Posterior cingulate gyrus (tissue), 11 donors: ENCODE measurements at places on chromosomes 1 and 21.

DNA sequence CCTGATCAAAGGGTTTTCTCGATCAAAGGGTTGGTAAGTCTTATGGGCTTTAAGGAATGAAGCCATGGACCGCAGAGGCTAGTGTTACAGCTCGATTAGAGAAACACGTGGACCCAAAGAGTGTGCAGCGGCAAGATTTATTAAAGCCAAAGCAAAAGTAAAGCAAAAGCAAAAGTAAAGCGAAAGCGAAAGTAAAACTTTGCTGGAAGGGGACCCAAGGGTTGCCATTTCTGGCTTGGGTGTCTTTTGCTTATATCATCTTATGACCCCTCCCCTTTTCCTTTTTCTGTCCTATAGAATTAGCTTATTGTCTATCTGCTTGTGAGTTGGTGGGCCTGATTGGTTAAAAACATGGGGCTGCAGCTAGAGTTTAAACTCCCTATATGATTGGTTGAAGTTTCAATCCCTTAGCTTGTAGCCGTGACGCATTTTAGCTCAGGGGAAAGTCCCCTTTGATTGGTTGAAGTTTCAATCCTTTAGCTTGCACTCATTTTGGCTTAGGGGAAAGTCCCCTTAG lies 957.0 kb downstream of the AMY1C start:
- DNase-seq: no peak

- no peak for DNase-seq
Observed at GRCh38 chr1:28871631-28872401, 42.6 kb upstream of the EPB41 start.

GRCh38 chr21:37071561-37072273 lies 1.2 kb downstream of the PIGP start:
- DNase-seq: no peak

- DNase-seq: no peak
Observed at GRCh38 chr1:175470591-175470990, 272.8 kb downstream of the TNR start.

DNA sequence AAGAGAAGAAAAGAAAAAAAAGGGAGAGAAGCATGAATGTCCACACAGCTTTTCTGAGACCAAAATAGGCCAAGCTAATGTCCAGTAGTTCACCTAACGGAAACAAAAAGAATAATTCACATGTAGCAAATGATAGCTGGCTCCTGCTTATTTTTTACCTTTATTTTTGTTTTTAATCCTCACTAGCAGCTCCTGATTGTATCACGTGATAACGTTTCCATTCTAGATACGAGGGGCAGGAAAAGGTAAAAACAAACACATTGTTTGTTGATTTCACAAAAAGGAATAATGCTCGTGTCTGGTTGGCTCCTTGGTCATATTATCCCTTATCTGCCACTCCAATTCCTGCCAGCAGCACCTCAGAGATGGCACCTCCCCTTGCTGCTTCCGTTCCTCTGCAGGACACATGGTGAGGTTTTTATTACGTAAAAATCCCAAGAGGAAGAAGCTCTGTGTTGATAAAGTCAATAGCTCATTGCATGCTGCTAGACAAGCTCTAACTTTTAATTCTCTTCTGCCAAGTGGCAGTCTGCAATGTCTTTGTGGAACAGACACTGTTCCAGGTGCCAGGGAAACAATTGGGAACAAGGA lies 201.7 kb downstream of the CRB1 start:
- DNase-seq: no peak

- no peak for DNase-seq
Observed at GRCh38 chr1:183783767-183784637, 20.9 kb upstream of the RGL1 start.

- peak; percentile 66 for DNase-seq
Observed at GRCh38 chr1:34272152-34272551, 95.4 kb downstream of the C1orf94 start.

GRCh38 chr1:31980835-31981455 lies 32.7 kb upstream of the KHDRBS1 start:
- DNase-seq: no peak

- no peak for DNase-seq
Observed at GRCh38 chr1:47659146-47659545, 221.3 kb downstream of the FOXD2 start.

DNA sequence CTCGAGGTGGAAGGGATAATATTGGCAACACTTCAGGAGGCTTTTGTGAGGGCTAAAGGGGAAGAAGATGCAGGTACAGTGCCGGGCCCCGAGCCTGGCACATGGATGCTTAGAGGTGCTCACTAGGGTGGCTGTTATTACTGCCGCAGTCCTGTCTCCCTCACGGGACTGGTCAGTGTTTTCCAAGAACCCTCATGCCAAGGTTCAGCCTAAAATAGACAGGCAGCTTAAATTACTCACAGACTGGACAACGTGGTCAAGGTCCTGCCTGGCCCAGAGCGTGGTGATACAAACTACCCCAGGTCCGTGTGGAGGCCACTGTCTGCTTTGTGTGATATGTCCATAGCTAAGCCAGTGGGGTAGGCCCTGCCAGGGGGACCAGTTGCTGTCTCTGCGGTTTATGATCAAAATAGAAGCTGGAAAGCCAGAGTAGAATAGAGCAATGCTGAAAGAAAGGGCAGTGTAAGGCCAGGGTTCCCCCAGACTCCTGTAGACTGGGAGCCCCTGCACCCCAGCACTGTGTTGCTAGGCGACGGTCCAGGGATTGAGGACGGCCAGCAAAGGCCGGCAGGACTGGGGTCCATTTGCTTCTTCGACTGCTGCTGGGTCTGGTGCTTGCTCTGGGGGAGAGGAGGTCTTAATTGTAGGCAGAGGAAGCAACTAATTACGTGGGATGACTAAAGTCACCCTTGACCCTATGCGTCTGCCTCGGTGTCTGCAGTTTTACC lies 36.1 kb downstream of the ELAPOR1 start:
- no peak for DNase-seq

- no peak for DNase-seq
Observed at GRCh38 chr1:5688081-5689077, 303.8 kb downstream of the NPHP4 start.

DNA sequence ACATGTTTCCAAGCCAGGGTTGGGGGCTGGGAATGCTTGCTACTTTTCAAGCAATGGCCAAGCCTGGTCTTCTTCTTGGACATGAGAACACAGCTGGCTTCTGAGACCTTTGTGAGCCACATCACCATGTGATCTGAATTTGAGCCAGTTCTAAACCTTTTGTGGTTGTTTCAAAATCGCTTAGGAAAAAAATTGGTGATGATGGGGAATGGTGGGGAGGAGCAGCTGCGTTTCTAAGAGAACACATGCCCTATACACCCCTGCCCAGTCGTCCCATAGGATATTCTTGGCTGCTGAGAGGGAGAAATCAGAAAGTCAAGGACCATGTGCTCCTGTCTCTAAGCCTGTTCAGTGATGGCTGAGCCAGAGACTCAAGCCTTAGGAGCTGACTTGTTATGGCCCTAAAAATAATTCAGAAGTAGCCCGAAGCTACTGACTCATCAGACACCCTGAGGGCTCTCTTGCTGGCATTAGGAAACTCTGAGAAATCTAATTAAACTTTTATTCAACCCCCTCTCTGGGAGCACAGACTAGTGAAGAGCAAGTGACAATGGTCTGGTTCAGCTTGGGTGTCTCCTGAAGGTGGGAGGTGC lies 30.5 kb downstream of the CCDC185 start:
- DNase-seq: no peak

DNA sequence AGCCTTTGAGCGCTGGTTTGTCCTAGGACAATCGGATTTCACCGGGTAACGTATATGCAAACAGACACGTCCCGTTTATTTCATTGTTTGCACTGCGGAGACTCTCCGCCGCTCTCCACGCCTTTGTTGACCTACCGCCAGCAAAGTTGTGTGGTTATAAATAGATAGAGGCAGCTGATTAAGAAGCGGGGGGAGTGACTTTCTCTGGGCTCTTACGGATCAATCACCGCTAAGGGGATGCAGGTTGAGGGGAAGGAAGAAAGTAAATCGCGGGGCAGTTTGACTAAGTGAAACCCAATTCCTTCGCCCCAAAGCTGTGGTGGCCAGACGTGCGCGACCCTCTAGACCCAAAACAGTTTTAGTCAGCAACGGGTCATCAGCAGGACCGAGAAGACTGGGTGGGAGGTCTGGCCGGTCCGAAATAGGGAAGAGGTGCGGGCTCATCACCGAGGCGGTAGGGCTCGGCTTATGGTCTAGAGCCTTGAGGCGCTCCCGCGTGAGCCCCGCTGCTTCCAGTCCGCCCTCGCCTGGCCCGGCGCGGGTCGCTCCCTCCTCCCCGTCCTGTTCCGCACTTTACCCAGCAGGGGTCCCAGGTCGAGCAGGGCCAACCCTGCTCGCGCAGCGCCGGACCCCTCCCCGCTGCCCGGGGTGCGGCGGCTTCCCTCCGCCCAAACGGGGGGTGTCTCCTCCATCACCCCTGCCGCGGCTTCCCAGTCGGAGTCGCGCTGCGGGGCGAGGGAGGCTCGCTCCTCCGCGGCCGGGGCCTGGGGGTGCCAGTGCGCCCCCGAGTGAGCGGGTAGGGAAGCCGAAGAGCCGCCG lies 120.8 kb upstream of the RRP15 start:
- DNase-seq: no peak

GRCh38 chr1:110004583-110004982 lies 20.0 kb downstream of the AHCYL1 start:
- DNase-seq: no peak

- DNase-seq: no peak
Observed at GRCh38 chr1:201461645-201462441, 7.1 kb downstream of the PHLDA3 start.

- DNase-seq: no peak
Observed at GRCh38 chr1:194369622-194370021, 1183.2 kb upstream of the B3GALT2 start.

GRCh38 chr1:20612221-20612746 lies 21.0 kb upstream of the PINK1 start:
- DNase-seq: no peak

DNA sequence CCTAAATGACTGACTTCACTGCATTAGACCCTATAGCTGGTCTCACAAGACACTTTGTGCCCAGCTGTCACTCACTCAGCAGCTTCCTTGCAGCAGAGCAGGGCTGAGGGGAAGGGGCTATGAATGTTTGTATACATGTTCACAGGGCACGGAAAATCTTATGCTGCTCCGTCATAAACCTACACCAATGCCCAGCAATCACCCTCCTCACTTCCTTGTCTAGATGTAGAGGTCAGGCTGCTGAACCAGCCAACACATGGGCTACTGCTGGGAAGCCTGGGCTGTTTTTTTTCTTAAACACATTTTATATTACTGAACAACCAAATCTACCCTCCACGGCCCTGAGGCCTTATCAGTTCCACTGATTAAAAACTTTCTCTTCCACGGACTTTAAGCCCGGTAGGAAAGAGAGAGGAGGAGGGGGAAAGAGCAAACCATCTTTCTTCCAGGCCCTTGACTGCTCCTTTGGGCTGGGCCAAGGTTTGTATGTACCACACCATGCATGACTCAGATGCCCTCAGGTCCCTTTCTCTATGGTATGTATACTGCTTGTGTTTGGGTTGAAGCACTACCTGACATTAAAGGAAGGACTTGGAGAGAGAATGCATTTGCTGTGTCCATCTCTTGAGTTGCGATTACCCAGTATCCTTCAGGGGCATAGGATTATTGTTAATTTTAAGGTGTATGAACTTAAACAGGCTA lies 12.7 kb downstream of the MTFR1L start:
- no peak for DNase-seq

DNA sequence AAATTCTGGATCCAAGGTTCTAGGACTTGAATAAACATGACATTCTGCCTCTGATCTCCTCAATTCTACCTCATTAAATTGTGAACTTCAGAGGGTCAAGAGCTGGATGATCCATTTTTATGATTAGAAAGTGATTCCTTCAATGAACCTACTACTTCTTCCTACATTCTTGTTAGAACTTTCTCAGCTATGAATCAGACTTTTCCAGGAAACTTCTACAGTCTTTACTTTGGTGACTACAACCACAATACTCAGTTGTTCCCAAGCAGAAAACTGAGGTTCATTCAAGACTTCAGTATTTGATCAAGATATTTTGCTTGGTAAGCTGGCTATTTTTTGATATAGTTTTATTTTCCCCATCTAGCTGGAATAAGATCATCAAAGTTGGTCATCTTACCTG lies 51.4 kb downstream of the CDC7 start:
- no peak for DNase-seq

DNA sequence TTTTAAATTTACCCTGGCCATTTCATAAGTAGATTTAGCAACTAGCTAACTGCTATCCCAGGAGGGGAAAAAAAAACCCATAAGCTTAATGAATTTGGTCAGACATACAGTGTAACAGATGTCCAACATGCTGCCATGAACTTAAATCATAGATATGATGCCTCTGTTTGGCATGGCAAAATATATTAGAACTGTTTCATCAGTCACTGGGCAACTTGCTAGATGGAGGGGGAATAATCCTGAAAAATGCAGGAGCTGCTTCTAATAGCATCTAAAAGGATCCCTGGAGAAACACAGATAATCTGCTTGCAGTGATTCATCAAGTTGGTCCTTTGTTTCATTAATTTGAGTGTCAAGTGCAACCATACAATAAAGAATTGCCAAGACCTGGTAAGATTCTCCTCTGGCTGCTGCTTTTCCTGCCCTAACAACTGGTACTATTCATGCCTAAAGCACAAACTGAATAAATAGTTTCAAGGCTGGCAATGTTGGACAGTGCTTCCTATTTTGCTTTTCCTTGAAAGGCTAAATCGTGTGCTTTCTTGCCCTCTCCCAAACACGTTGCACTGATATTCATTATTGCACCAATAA lies 1.5 kb upstream of the ST6GALNAC5 start:
- DNase-seq: no peak
